Osteoblast (primary cell): ENCODE measurements at places on chromosomes 3 and 15. TPM values are rescaled to one million over a fixed set of nuclear protein-coding genes. Genes with fewer than 3 reads are reported as not detected.

Gene MYL3
- total RNA-seq = not detected in 2 replicates

Gene SNTN
- total RNA-seq = not detected in 2 replicates

Gene NDN
- 34.7 and 51.9 TPM in 2 replicates for total RNA-seq

Gene STRIT1
- not detected in 2 replicates for total RNA-seq

Gene CACNA2D3
- under 0.01 and 0.36 TPM in 2 replicates for total RNA-seq

Gene CACNA1D
- total RNA-seq = under 0.01 and 0.29 TPM in 2 replicates

Gene C3orf52
- total RNA-seq = 3.5 and 4.0 TPM in 2 replicates

Gene VGLL3
- 198 and 242 TPM in 2 replicates for total RNA-seq

Gene IGSF10
- 1.4 and 2.7 TPM in 2 replicates for total RNA-seq

Gene GOLGA8B
- total RNA-seq = 35.9 and 57.2 TPM in 2 replicates

Gene FETUB
- not detected in 2 replicates for total RNA-seq

Gene CCR1
- total RNA-seq = 0.59 and 1.1 TPM in 2 replicates

Gene CLDN11
- total RNA-seq = 33.9 and 50.3 TPM in 2 replicates

Gene KBTBD12
- not detected in 2 replicates for total RNA-seq

Gene CCR4
- not detected in 2 replicates for total RNA-seq

Gene FGD5
- total RNA-seq = under 0.01 TPM in 2 replicates

Gene UPK1B
- 0.29 and 0.36 TPM in 2 replicates for total RNA-seq
